Dermis blood vessel endothelial cell (primary cell): ENCODE measurements at places on chromosomes 16 and 17.

DNA sequence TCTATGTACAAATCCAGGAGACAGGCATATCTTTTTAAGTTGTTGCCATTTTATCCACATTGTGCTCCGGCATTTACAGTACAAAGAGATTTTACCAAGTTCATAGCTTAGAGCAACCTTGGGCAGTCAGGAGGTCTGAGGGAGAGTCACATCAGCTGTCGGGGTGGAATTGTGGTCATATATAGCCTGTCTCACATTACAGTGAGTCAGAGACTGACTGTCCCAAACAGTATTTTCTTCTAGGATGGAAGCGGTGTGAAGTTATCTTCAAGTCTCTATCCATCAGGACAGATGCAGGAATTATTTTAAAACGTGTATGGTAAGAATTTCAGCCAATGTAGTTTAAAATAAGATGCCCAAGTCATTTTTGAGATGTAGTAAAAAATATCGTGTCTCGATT lies 53.0 kb downstream of the GPRC5B start:
- DNase-seq: peak; percentile 59

GRCh38 chr17:19937522-19937921 lies 40.1 kb downstream of the AKAP10 start:
- DNase-seq: no peak

- no peak for DNase-seq
These were observed 568.3 kb upstream of the ZFHX3 start for GRCh38 chr16:73616166-73616753.

DNA sequence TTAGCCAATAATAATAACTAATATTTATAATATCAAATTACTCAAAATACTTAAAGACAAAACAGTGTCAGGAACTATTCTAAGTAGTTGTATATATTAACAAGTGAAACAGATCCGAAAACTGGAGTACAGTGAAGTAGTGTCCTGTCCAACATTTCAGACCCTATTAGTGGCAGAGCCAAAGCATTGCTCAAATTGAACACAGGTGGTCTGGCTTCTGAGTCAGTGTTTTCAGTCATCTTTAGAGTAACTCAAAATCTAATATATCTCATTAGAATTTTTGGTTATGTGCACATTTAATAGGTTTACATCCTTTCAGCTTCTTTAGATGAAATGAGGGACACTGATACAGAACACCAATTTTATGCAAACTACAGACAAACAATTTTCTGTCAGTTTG lies 652.5 kb downstream of the CDH11 start:
- DNase-seq: no peak

GRCh38 chr17:73311428-73311780 lies 397 bp downstream of the CDC42EP4 start:
- no peak for DNase-seq

DNA sequence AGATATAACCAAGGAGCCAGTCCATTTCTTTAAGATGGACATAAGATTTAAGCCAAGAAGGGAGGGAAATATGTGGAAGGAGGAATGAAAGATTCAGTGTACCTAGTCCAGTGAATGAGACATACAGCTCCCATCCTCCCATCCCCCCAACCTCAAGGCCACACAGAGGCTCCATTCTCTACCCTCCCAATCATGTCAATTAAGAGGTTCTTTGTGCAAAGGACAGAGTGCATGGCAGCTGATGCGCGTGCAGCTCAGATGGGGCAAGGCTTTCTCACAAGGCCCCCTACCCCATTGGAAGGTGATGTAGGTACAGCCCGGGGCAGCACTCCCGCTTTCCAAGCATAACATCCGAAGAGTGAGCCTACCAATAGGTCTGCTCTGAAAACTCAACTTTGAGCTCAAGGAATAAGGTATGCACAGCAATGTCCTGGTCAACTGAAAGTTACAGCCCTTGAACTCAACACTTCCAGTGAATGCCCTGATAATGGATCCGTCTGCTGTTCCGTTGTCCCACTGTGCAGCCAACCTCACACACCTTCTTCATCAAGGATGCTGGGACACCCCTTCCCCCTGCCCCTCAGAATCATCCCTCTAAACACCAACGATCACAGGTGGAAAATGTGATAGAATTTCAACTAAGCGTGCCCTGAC lies 458.1 kb downstream of the SOX9 start:
- DNase-seq: no peak

GRCh38 chr16:24023621-24024020 lies 187.8 kb downstream of the PRKCB start:
- DNase-seq: no peak

DNA sequence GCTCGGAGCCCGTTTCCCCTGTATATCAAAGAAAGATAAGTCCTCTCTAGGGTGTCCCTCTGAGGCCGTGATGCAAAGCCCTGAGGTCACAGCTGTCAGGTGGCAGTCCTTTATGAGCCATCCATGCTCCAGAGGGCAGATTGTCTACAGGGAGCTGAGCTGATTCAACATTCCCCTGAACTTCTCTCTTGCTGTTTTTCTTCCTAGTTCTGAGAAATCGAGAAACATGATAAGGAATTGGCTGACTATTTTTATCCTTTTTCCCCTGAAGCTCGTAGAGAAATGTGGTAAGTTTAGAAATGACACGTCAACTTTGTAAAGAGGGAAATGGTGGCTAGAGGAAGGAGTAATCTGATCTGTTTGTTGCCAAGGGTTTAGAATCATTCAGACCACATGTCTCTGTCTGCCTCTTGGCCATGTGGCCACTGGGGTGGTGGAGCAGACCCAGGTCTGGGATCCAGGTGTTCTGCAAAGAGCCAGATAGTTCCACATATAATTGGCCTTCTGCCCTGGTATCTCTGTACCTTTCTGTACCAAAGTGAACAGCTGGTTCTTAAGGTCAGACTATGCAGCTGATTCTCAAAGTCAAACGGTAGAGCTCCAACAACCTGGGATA lies 3.5 kb downstream of the CTNS start:
- DNase-seq: no peak

- DNase-seq: peak; percentile 21
These were observed 12.5 kb downstream of the SREBF1 start for GRCh38 chr17:17824119-17824782.
